Daoy (cell line): ENCODE measurements at places on chromosomes 3 and 15.

GRCh38 chr3:36771931-36772330, 7.6 kb upstream of the DCLK3 start:
- DNase-seq, result no peak

DNA sequence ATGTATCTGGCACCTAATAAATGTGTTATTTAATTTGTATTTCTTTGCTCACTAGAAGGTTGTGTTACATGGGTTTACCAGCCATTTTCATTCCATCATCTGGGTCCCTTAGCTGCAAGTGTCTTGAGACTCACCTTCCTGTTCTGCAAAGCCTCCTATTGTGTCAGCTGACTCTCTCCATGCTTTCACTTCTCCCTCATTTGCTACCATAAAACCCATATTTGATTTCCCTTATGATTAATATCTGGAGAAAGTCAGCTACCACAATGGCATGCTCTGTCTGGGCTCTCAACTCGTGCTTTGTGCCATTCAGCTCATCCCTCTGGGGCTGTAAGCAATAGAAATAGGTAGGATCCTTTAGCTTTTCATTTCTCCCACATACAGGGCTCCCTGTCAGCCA, 79.5 kb upstream of the EIF1B start:
- no peak for DNase-seq

GRCh38 chr15:48486228-48486627, 155.0 kb downstream of the DUT start:
- DNase-seq, result no peak

GRCh38 chr3:135895106-135895733, 70.3 kb upstream of the PPP2R3A start:
- peak; percentile 78 for DNase-seq

- DNase-seq, result no peak
These were observed 45.3 kb downstream of the ACAP2 start for GRCh38 chr3:195397524-195397923.

DNA sequence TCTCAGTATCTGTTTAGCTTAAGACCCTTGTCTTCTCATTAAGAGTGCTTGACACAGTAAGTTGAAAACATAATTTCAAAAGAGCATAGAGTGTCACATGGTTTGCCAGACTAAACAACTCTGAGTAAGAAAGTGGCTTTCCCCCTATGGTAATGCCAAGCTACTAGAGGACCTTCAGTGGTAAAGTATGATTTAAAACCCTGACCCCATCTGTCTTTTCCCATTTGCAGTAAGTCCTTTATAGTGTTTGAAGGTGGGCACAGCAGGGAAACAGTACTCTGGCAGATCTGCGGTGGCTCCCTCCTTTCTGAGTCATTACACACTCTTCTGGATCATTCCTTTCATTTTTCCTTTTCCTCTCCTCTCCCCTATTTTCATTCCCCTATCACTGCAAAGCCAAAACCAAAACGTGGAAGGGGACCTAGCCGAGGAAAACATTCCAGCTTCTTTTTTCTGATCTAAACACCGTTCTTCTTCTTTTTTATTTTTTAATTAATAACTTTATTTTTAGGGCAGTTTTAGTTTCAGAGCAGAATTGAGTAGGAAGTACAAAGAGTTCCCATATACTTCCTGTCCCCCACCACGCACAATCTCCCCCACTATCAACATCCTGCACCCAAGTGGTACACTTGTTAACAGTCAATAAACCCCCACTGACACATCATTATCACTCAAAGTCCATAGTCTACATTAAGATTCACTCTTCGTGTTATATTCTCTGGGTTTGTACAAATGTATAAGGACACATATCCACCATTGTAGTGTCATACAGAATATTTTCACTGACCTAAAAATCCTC, 74.7 kb downstream of the PPARG start:
- peak; percentile 53 for DNase-seq

- DNase-seq, result no peak
These were observed 74.1 kb upstream of the GOLGA8B start for GRCh38 chr15:34657469-34658127.

DNA sequence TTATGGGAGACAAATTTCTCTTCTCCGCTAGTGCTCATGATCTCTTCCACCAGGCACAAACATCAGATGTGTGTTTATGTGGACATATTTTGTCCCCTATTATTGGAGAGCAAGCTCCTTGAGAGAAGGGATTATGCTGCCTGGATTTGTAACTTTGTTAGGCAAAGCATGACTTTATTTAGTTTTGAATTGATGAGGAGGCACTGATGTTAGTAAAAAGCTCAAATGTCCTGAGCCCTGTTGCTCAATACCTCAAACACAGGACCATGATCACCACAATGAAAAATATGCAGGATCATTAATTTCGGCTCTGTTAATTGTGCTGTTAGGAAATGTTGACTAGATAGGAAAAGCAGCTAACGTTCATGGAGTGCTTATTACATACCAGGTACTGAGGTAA, 29.1 kb downstream of the SCG5 start:
- DNase-seq, result no peak

- no peak for DNase-seq
These were observed 74.8 kb downstream of the TMEM39A start for GRCh38 chr3:119388577-119388976.

DNA sequence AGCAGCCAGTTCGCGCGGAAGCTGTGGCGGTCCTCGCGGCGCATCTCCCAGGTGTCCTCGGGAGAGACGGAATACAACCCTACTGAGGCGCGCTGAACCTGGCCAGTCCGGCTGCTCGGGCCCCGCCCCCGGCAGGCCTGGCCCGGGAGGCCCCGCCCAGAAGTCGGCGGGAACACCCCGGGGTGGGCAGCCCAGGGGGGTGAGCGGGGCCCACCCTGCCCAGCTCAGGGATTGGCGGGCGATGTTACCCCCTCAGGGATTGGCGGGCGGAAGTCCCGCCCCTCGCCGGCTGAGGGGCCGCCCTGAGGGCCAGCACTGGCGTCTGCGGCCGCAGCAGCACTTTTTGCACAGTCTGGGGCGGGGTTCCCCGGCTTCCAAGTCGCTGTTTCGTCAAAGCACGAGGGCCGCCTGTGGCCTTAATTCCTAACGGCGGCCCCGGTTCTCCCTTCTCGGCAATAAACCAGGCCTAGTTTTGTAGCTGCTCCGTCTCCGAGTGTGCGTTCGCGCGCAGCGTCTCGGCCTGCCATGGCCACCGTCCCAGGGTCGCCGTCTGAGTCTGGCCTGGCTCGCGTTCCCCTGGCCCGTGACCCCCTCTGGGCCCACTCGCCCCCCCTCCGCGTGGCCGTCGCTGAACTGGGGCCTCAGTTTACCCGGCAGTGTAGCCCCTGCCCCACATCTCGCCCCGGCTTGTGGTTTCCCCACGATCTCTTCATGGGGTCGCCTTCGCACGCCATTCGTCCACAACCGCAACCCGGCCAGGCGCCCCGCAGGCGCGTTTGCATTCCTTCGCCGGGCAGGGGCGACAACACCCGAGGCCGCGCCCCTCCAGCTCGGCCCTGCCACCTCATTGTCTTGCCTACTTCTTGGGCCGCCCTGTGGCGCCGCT, 30.0 kb downstream of the NBEAL2 start:
- DNase-seq, result peak; percentile 90

DNA sequence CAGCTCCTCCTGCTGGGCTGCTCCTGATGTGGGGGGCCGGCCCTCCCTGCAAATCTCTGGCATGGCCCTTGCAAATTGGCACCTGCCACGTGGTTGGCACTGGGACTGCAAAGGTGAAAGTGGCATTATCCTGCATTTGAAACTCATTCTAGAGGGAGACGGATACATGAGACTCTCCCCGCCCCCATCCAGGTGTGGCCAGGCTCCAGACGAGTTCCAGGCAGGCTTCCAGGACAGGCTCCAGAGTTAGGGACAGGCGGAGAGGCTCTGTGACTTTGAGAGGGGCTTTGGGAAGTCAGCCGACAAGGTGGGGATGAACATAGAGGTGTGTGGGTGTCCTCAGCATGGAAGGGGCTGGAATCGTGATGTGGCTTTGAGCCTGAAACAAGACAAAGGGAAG, 178.5 kb downstream of the APBA2 start:
- no peak for DNase-seq

- DNase-seq, result no peak
These were observed 44.9 kb upstream of the CHRNB4 start for GRCh38 chr15:78685925-78686324.

DNA sequence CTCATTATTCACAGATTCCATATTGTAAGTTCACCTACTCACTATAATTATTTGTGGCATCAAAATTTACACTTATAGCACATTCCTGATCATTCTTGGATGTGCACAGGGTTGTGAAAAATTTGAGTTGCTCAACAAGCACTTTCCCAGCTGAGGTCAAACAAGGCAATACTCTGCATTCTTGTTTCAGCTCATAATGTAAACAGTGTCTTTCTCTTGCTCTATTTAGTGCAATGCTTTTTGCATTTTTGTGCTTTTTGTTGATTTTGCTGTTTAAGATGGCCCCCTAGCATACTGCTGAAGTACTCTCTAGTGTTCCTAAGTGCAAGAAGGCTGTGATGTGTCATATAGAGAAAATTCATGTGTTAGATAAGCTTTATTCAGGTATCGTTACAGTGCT, 66.7 kb upstream of the TNIK start:
- DNase-seq, result no peak

DNA sequence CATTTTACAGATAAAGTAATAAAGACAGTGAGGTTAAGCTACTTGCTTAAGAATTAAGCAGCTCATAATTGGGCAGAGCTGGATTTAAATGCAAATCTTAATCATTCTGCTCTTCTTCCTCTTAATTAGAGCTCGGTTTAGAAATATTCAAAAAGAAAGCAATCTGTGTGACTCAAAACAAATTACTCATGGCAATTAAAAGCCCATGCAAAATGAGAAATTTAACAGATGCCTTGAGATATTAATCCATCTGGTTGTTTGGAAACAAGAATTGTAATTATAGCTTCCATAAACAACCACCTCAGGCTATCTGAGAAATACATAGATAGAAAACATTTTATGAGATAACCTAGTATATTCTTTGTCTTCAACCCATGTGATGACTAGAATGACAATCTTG, 44.2 kb upstream of the DCBLD2 start:
- no peak for DNase-seq

DNA sequence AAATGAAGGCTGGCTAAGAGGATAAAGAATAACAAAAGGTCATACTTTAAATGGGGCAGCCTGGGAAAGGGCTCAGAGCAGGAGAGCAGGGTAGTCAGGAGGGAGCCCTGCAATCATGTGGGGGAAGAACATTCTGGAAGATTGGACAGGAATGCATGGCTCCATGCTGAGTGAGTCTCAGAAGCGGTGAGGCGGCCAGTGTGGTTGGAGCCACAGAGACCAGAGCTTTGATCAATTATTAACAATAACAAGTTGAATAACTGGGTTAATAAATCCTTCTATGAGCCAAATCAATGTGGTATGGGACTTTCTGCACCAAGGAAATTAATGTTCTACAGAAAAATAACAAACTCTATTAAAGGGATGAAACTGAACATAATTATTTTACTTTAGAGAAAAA, 57.9 kb upstream of the DCUN1D1 start:
- DNase-seq, result no peak

DNA sequence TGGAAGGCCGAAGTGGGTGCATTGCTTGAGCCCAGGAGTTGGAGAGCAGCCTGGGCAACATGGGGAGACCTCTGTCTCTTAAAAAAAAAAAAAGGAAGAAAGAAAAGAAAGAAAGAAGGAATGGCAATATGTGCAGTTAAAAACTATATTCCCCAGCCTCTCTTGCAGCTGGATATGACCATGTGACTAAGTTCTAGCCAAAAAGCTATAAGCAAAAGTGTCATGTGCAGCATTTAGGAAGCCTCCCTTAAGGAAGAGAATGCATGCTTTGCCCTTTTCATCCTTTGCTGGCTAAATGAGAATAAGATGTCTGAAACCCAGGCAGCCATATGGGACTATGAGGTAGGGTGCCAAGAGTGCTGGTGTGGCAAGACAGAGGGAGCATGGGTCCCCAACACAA, 21.8 kb downstream of the CYP19A1 start:
- no peak for DNase-seq

- no peak for DNase-seq
These were observed 21.7 kb upstream of the ALAS1 start for GRCh38 chr3:52176180-52176752.

GRCh38 chr15:95574053-95574452, 756.4 kb upstream of the NR2F2 start:
- DNase-seq, result no peak

- DNase-seq, result peak; percentile 5
These were observed 191.1 kb downstream of the PLCH1 start for GRCh38 chr3:155553780-155554179.

GRCh38 chr3:145698749-145699148, 462.2 kb downstream of the PLOD2 start:
- no peak for DNase-seq

DNA sequence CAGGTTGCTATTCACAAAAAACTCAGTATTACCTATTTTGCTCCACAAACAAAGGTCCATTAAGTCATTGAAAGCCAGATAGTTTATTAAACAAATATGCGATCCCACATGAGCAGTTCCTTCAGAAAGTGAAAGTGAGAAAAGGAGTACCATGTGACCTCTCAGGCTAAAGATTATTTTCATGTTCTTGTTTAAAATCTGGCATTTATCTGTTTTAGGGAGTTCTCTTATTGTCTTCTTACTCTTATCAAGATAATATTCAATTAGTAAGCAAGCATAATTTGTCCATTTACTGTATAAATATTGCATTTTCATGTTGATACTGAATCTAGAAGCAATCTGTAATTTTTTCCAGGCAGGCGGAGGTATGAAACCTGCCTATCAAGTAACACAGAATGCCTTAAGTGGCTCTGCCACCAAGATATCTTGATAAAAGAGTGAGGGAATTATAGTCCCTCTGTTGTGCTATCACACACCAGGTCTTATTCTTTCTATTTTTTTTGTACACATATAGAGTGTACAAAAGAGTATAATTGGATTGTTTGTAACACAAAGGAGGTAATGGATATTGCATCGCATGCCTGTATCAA, 20.1 kb upstream of the PLSCR5 start:
- peak; percentile 10 for DNase-seq

- no peak for DNase-seq
These were observed 20.5 kb downstream of the CYP8B1 start for GRCh38 chr3:42855219-42855546.
